ENCODE measurements at places on chromosomes 12 and 14.

DNA sequence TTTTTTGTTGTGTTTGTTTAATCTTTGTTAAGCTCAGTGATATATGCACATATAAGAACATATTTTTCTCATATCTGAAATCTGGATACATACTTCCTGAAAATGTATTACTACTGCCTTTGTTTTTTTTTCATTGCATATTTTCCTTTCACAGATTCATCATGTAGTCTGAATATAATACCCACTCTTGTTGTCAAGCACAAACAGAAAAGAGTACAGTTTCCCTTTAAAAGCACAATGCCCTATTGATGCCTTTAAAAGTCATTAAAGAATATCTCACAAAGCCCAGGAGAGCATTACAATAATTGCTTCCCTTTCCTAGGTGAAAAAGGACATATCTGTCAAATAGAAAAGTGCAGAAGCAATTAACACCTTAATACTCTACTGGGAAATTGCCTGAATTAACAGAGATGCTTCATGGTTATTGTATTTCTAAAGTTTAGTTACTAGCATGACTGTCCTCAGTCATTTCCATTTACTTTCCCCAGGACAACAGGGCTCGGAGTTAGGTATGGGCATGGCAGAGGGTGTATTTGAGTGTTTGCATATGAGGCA, 107.4 kb downstream of the GRIP1 start:
- no peaks in the 10 kb centered on the region for H3K27me3 ChIP-seq
- no peaks in the 10 kb centered on the region for H3K4me1 ChIP-seq
- H3K4me3 ChIP-seq, result no peak overlapping the region
- DNase-seq, result no peak

- H3K27me3 ChIP-seq, result no peaks in the 10 kb centered on the region
- H3K36me3 ChIP-seq, result no peaks in the 10 kb centered on the region
- DNase-seq, result peak; percentile 15
These were observed 23.1 kb upstream of the RNASE12 start for GRCh38 chr14:20614038-20614840.

DNA sequence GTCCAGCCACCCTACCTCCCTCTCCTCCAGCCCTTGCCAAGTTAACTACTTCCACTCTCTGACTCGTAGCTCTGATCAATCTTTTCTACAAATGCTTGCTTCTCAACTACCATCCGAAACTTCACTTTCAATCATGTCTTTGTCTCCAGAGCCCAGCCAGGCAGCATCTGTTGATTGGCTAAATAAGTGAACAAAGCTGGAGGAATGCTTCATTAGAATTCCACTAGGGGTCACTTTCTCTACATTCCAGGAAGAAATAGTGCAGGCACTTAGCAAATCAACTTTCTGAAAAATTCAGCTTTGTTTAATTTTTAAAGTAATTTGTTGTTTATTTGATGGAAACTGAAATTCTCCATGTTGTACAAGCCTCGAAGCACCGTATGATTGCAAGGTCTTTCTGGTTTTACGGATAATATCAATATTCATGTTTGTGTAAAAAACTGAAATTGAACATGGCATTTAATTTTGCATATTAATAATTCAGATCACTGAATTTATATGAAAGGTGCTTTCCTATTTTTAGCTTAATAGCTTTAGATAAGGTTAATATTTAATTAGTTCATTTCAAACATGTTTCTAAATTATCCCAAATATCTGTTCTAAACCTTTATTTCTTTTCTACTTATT, 32.4 kb upstream of the HELB start:
- no peaks in the 10 kb centered on the region for H3K36me3 ChIP-seq
- no peaks in the 10 kb centered on the region for H3K4me1 ChIP-seq
- DNase-seq, result peak; percentile 25

DNA sequence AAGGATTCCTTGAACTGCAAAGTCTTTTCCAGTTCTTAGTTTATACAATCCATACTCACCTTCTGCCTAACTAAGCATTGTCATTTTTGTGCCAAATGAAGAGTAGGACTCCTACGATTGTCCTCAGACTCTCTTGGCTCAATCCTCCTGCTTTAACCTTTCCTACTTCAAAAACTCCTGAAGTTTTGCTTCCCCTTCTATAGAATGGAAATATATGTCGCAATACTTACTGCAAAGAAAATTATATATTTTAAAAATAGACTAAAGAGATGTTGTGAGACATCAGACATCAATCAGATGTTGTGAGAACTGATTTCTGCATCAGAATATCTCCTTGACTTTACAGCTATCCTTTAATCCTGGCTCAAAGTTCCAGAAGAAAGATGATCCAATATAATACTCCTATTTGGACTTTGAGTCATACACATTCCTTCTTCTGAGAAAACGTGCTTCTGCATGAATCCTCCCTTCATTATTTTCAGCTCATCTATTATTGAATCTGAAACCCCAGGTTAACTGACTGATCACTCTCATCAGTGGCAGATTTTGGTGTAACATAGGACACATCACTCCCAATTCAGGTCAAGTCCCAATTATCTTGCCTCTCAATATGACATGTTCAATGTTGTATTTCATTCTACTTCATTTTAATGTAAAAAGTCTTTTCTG, 48.8 kb downstream of the A2M start:
- no peaks in the 10 kb centered on the region for H3K4me1 ChIP-seq
- no peaks in the 10 kb centered on the region for H3K27me3 ChIP-seq
- no peak for DNase-seq
- H3K27ac ChIP-seq, result no peak overlapping the region
- peaks cover 23% of the 10 kb centered on the region for H3K36me3 ChIP-seq
- H3K4me3 ChIP-seq, result no peak overlapping the region

DNA sequence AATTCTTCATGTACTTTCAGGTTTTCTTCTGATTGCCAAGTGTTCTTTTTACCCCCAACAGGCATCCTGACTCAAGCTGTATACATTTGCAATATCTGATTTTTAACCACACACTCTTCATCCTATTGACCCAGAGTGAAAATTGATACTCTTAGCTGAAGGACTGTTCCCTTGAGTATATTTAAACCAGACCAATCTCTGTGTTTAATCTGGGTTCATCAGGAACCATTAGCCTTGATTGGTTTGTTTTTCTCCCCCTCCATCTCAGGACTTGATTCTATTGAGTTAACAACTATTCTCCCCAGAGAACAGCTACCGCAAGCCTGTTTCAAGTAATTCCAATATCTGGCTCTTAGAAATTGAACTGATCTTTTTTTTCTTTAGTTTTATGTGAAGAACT, 222.3 kb upstream of the NOVA1 start:
- no peak overlapping the region for H3K27ac ChIP-seq
- H3K4me3 ChIP-seq, result no peak overlapping the region
- no peaks in the 10 kb centered on the region for H3K27me3 ChIP-seq
- no peak for DNase-seq
- H3K4me1 ChIP-seq, result no peaks in the 10 kb centered on the region
